Suppressor macrophage treated with lipopolysaccharide for 4 hours (primary cell): ENCODE measurements at places on chromosomes 6 and 20.

DNA sequence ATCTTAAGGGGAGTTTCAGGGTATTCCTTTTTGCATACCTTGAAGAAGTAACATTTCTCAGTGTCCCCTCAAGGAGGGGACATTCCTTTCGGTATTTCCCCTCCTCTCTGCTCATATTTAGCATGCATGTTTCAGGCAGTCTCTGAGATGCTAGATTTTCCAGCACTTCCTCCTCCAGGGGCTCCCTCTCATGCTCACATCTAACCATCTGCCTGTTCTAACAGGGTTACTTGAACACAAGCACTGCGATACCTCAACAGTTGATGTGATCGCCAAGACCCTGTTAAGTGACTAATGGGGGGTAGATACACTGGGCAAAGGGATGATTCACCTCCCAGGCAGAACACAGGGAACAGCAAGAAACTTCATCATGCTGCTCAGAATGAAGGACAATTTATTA lies 12.9 kb upstream of the MCM3 start:
- no peak for DNase-seq

- peak; percentile 86 for DNase-seq
Measured at GRCh38 chr20:49982346-49983122, at the start of gene SNAI1. Gene SNAI1 (plus strand): TSS chr20:49982980. CDS start chr20:49983060, 80 bp downstream.

DNA sequence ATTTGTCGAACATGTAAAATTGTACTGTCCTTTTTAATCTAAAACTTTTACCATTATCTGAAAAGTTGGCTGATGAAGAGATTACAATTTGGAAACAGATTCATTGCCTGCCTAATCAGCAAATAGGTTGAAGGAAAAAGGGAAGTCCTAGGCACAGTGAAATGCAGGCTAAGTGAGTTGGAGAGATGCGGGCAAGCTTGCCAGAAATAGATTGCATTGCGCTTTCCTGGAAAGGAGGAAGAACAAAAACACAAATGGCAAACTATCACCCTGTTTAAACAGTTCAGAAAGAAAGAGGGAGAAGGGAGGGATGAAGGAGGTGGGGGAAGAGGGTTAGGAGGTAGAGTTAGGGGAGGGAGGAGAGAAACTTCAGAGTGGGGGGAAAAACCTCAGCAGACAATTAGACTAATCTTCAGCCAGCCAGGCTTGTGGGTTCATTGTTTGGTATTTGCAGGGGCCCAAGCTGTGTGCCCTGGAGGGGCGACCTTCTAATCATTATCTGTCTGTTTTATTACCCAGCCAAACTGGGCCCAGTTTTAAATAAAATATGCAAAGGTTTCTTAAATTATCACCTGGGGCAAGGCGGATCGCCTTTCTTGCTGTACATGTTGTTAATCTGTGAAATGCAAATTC lies 465.2 kb downstream of the TFAP2B start:
- DNase-seq = peak; percentile 45

DNA sequence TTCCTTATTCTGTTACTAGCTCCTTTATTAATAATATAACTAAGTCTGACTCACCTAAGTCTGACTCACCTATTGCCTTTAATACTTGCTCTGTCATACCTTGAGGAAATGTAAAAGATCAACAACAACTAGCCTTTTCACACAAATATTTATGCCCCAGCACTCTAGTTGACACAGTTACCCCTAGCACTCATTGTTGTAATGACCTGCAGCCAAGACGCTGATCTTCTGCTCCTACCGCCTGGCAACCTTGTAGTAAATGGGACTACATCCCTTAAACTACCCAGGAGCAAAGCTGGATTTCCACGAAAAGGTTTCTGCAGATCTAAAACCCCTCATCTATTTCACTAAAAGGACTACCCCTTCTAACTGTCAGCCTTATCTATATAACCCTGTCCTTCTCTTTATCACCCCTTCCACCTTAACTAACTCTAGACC lies 90.0 kb downstream of the PLG start:
- DNase-seq = no peak

GRCh38 chr6:56514395-56514794 lies 128.3 kb downstream of the DST start:
- DNase-seq = no peak

DNA sequence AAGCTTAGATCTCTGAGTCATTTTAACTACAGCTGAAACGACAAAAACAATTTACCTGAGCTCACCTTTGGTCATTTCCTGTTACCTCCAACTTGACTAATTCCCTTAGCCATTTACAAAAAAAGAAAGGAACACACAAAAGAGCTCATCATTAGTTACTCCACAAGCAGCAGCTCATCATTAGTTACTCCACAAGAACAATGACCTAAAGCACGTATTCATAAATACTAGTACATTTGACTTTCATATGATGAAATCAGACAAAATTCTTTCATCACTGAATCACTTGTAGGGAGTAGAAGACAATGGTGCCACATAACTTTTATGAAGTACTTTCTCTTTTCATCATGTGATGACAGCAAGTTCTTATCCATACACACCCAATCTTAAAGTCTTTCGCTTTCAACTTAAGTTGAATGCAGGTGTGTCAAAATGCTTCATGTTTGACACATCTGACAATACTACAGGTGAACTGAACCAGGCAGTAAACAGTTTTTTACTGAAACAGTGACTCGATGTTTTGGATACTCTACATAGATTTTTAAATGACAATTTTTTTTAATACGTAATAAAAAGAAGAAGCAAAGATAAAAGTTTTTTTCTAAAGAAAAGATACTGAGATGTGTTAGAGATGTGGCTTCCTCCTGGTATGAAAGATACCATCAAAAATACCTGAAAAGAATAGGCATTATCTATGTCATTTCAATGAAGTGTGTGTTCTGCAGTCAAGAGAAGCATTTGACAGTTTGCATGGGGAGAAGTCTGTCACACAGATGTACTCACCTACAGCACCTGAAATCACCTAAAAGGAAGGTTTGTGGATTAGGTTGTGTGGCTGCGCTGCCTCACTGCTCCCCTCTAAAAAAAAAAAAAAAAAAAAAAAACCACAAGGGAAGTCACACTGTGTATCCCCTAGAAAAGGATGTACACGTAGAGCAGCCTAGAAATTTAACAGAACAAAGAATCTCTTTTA lies 109.1 kb downstream of the PRDM1 start:
- peak; percentile 62 for DNase-seq

- DNase-seq = peak; percentile 81
Measured at GRCh38 chr6:16694781-16695578, 66.3 kb downstream of the ATXN1 start.

- peak; percentile 82 for DNase-seq
Measured at GRCh38 chr20:3710703-3711483, 1.5 kb downstream of the SIGLEC1 start.

DNA sequence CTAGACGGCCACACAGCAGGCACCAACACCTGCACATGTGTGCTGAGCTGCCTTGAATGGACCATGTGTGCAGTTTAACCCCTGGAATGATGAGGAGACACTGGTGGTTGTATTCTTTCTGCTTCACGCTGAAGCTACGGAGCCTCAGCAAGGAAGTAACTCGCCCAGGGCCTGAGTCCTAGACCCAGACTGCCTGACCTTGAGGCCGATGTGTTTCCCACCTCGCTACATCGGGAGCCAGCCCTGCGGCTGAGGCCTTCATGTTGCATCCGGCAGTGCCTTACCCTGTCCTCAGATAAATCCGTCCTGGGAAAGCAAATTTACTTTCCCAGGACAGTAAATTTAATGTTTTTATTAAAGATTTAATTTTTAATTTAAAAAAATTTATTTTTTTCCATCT lies 110.0 kb upstream of the MTHFD1L start:
- no peak for DNase-seq

DNA sequence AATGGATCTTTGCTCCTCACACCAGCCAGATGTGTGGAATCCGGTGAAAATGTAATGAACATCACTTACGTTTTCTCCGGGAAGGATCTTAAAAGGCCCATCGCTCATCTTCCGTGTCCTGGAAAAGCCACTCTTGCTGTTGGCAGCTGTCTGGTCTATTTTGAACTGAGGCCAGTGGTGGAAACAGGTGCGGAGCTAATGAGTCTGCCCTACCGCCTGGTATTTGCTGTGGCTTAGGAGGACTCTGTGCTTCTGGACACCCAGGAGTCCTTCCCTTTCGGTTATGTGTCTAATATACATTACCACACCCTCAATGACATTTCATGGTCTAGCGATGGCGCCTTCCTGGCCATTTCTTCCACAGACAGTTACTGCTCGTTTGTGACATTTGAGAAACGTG lies 264.2 kb upstream of the PREP start:
- DNase-seq = no peak

DNA sequence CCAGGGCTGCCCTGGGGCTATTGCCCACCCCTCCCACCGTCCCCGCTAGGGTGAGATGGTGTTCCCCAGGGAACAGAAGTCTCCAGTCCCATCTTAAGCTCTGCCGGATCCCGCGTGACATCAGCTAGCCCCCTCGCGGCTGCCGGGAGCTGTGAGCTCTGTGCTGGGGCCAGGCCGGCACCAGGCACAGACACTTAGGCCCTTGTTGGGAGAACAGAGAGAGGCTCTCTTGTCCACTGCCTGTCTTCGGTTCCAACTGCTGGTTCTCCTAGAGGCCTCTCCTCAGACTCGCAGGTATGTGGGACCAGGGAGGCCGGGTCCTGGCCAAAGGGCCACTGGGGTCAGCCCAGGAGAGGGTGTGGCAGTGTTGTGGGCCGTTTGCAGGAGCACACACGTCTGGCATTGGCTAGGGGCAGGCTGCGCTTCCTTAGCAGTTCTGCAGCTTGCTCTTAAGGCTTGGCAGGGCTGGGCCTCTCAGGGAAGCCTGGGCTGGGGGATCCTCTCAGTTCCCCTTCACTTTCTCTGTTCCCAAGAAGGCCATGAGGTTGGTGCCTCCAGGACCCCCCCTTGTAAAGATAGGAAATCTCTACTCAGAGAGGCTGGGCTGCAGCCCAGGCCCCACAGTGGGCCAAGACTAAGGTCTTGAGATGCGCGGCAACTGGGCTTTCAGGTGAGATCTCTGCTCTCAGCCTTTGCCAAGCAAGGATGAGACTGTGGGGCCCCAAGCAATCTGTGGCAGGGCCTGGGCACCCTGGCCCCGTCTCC lies 6.3 kb downstream of the SGK2 start:
- DNase-seq = no peak

GRCh38 chr20:50601511-50602431 lies 89.6 kb downstream of the RIPOR3 start:
- no peak for DNase-seq

GRCh38 chr6:164750128-164750527 lies 559.3 kb downstream of the C6orf118 start:
- DNase-seq = no peak

GRCh38 chr6:33954453-33954852 lies 150.7 kb upstream of the MLN start:
- no peak for DNase-seq

DNA sequence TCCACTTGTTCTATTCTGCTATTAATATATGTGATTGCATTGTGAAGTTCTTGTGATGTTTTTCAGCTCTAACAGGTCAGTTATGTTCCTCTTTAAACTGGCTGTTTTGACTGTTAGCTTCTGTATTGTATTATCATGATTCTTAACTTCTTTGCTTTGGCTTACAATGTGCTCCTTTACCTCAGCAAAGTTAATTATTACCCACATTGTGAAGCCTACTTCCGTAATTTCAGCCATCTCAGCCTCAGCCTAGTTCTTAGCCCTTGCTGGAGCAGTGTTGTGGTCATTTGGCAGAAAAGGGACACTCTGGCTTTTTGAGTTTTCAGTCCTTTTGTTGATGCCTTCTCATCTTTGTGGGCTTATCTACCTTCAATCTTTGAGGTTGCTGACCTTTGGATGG lies 440.2 kb downstream of the TBC1D32 start:
- DNase-seq = no peak

GRCh38 chr6:73207221-73207837 lies 18.0 kb downstream of the KHDC1L start:
- no peak for DNase-seq

GRCh38 chr6:90611543-90612312 lies 24.9 kb upstream of the MAP3K7 start:
- DNase-seq = no peak

GRCh38 chr6:116400328-116400727 lies 29.6 kb downstream of the DSE start:
- DNase-seq = no peak

- peak; percentile 79 for DNase-seq
Measured at GRCh38 chr20:22924949-22925612, 110.0 kb upstream of the SSTR4 start.

GRCh38 chr6:21190701-21191100 lies 402.9 kb upstream of the SOX4 start:
- no peak for DNase-seq

DNA sequence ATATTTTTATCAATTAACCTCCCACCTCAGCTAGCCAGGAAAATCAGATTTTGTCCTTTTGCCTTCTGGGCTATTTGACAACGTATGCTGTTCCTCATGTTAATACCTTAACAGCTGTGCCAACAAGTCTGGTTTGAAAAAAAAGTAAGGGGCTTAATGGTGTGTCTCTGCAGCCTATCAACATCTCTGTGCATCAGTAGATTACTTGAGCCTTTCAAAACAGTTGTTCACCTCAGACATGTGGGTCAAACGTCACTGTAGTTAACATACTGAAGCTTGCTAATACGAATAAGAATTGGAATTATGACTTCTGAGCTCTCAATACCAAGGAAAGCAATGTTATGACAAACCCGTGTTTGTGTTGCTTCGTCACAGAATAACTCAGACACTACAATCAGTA lies 23.0 kb downstream of the CEP57L1 start:
- no peak for DNase-seq

DNA sequence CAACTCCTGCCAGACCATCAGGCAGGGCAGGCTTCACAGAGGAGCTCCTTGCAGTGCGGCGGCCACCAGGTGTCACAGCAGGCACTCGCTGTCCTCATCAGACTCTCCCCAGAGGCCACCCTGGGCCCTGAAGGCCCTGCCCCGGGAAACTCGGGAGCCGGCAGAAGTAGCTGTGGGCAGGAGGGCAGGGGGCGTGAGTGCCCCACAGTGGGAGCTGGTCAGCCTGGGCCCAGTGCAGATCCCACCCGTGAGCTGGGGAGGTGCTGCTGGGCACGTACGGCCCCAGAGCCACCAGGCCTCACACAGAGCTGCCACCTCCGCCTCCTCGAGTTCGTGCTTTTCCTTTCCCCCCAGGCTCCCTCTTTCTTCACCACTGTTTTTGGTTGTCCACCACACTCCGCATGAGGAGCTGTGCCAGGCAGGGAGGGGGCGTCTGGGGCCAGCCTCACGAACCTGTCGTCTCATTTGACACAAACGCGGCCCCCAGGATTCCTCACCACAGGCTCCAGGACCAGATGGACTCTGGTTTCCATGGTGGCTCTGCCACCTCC lies 33.8 kb downstream of the FRMD1 start:
- DNase-seq = no peak

- DNase-seq = no peak
Measured at GRCh38 chr6:41572613-41573012, 26.4 kb downstream of the FOXP4 start.

- DNase-seq = no peak
Measured at GRCh38 chr6:159305804-159306537, 136.8 kb downstream of the FNDC1 start.

DNA sequence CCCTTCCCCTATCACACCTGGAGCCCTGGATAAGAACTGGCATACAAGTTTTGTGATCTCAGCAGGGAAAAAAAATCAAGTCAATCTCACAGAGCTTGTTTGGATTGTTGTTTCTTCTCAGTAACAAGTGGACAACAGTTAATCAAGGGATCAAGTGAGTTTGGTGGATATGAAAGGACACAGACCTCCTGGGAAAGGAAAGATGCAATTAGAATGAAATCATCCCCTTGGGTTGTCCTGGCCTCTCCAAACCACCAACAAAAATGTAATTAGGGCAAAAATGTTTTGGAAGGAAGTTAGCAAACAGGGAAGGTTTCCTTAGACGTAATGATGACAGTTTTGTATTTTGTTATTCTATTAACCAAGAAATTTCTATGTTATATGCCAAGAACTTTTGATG lies 99.1 kb upstream of the PRDM1 start:
- DNase-seq = no peak
